SJCRH30 (cell line): ENCODE measurements at places on chromosomes 6 and 20. TPM values are rescaled to one million over a fixed set of nuclear protein-coding genes. Genes with fewer than 3 reads are reported as not detected.

Gene CDH4
- 0.06 TPM in 1 of 2 replicates, not detected in the other for total RNA-seq

GRCh38 chr6:17207281-17207680 lies 73.9 kb upstream of the RBM24 start:
- H3K36me3 ChIP-seq, result no peaks in the 10 kb centered on the region
- no peaks in the 10 kb centered on the region for H3K27me3 ChIP-seq
- no peak overlapping the region for H3K4me3 ChIP-seq

DNA sequence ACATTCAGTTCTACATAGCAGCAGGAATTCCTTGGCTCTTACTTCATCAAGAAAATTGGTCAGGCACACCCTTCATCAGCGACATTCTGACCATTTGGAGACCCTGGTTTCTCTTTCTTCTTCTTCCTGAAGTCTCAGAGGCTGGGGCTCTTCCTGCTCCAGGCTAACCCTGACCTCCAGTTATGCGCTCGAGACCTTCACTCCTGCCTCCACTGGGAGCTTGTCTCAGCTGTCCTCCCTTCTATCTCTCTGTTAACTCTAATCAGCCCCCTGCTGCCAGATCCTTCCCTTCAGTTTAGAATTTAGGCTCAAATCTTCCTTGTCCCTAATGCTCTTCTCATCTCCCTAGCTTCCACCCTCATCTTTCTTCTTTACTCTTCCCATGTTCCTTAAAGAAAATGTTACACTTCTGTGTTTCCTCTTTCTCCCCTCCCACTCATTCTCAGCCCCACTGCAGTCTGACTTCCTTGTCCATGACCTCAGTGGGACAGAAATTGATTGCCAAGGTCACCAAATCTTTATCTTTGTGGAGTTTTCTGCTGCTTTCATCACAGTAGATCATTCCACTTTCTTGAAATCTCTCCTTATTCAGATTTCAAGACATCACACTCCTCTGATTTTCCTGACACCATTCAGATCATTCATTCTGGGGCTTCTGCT lies 8.4 kb upstream of the HLA-DOA start:
- no peak overlapping the region for H3K4me3 ChIP-seq
- H3K36me3 ChIP-seq, result no peaks in the 10 kb centered on the region
- no peaks in the 10 kb centered on the region for H3K4me1 ChIP-seq
- peaks cover 10% of the 10 kb centered on the region for H3K27me3 ChIP-seq

GRCh38 chr6:158023597-158023939 lies 41.9 kb downstream of the SYNJ2 start:
- peaks cover 12% of the 10 kb centered on the region for H3K36me3 ChIP-seq
- H3K4me1 ChIP-seq, result peaks cover 54% of the 10 kb centered on the region
- no peaks in the 10 kb centered on the region for H3K27me3 ChIP-seq
- no peak overlapping the region for H3K27ac ChIP-seq
- DNase-seq, result no peak
- no peak overlapping the region for H3K4me3 ChIP-seq

DNA sequence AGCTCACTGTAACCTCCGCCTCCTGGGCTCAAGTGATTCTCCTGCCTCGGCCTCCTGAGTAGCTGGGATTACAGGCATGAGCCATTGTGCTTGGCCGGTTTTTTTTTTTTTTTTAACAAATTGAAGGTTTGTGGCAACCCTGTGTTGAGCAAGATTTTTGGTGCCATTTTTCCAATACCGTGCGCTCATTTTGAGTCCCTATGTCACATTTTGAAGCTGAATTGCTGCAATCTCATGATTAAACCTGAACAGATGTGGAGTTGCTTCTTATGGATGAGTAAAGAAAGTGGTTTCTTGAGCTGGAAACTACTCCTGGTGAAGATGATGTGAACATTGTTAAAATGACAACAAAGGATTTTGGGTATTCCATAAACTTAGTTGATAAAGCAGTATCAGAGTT lies 16.6 kb downstream of the SASH1 start:
- no peaks in the 10 kb centered on the region for H3K36me3 ChIP-seq
- no peaks in the 10 kb centered on the region for H3K27me3 ChIP-seq
- no peaks in the 10 kb centered on the region for H3K4me1 ChIP-seq
- no peak overlapping the region for H3K27ac ChIP-seq

- peak; percentile 69 for DNase-seq
- H3K36me3 ChIP-seq, result no peaks in the 10 kb centered on the region
- peaks cover 1% of the 10 kb centered on the region; the same call in 1 of the 2 replicates for H3K4me1 ChIP-seq
Observed at GRCh38 chr6:6057442-6058053, 50.8 kb upstream of the NRN1 start.

DNA sequence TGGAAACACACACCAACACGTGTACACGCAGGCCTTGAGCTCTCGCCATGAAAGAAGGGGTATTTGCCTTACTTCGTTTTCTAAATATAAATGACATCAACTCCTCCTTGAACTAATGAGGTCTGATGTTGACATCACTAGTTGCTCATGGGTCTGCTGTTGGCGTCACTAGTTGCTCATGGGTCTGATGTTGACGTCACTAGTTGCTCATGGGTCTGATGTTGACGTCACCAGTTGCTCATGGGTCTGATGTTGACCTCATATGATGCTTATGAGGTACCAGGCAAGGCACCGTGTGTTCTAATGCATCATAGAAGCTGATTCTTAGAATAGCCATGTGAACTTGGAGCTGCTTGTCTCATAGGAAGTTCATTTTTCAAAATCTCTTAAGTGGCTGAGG lies 116.5 kb downstream of the SMOC2 start:
- no peak overlapping the region for H3K4me3 ChIP-seq
- H3K27ac ChIP-seq, result no peak overlapping the region
- no peak for DNase-seq
- no peaks in the 10 kb centered on the region for H3K36me3 ChIP-seq
- no peaks in the 10 kb centered on the region for H3K4me1 ChIP-seq
